ENCODE measurements at places on chromosomes 3 and 15.

- DNase-seq: no peak
Measured at GRCh38 chr15:25170781-25171110, 216.0 kb downstream of the SNRPN start.

DNA sequence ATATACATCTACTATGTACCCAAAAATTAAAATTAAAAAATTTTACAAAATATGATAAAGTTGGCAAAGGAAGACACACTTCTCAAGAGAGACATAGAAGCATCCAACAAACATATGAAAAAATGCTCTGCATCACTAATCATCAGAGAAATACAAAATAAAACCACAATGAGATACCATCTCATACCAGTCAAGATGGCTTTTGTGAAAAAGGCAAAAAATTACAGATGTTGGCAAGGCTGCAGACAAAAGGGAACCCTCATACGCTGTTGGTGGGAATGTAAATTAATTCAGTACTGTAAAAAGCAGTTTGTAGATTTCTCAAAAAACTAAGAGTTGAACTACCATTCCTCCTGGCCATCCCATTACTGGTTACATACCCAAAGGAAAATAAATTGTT lies 581.7 kb upstream of the CCDC54 start:
- no peak for DNase-seq

GRCh38 chr15:47846128-47846868 lies 129.0 kb downstream of the SEMA6D start:
- DNase-seq: no peak

GRCh38 chr3:15955968-15956367 lies 158.2 kb upstream of the ANKRD28 start:
- no peak for DNase-seq

- DNase-seq: peak; percentile 20
Measured at GRCh38 chr15:64619880-64620839, 155.2 kb downstream of the RBPMS2 start.

GRCh38 chr15:77384589-77385359 lies 35.1 kb downstream of the PEAK1 start:
- no peak for DNase-seq

GRCh38 chr3:43183456-43183855 lies 77.6 kb upstream of the POMGNT2 start:
- no peak for DNase-seq

GRCh38 chr15:70936326-70936725 lies 43.7 kb downstream of the LRRC49 start:
- DNase-seq: no peak

GRCh38 chr15:41501931-41502794 lies 8.5 kb downstream of the ITPKA start:
- no peak for DNase-seq

DNA sequence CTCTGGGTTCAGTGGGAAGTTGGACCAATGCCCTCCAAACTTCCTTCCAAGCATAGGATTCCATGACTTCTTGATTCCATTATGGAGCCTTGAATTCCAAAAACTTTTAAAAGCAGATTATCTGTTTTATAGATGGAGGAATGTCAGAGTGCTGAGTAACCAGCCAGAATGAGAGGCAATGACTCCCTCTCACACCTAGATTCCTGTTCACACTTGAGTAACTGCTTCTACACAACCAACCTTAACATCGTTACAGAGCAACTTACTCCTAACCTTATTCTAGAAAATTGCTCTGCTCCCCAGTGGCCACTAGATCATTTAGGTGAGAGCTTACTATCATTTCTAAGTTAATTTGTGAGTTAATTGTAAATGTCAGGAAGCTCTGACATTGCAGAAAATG lies 24.2 kb upstream of the NR2F2 start:
- no peak for DNase-seq

- no peak for DNase-seq
Measured at GRCh38 chr3:97991293-97991682, 19.1 kb upstream of the RIOX2 start.

- DNase-seq: no peak
Measured at GRCh38 chr3:138127636-138128365, 4.4 kb downstream of the A4GNT start.

GRCh38 chr3:161423911-161424522 lies 52.7 kb upstream of the SPTSSB start:
- peak; percentile 26 for DNase-seq

DNA sequence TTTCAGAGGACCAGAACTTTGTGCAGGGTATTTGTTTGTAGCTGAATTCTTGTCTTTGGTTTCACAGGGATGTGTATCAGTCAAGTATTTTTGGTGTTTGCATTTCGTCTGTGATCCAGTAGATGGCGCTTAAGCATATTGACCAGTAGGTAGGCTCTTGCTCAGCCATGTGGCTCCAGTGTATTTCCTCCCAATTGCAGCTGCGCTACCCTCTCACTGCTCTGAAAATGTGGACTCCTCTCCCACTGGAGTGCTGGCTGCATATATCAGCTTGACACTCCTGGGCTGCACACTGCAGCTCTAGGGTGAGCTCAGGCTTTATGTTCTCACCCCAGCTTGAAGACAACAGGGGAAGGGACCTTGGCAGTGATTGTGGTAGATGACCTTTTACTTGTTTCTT lies 1264.3 kb upstream of the ALCAM start:
- DNase-seq: peak; percentile 78

DNA sequence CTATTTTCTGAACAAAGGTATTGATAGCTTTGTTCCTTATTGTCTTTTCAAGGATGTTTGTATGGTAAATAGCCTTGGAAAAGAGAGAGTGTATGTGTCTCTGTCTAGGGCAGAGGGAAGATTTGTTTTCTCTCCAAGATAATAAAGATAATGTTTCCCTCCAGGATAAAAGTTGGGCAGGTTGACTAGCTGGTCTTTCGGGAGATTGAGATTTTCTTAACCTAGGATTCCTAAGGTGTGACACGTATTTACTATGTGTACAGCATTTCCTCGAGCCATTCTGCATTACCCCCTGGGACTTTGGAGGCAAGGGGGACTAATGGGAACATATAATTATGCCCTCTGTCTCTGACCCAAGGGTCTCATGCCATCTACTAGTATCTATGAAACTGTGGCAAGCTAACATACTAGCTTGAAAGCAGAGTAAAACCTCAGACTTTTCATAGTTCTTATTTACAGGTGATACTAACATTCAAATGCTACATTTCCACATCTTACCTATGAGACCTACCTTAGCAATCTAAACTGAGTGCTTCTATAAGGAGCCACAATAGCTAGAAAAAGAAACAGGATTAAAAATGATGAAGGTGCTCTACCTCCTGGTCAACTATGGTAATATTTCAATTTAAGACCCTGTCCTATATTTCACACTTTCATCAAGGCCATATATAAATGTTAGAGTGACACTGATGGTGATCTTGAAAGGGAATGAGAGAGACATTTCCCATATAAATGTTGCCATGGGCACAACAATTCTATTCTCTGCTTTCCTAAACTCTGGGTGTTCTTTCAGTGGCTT lies 252.9 kb upstream of the CBLB start:
- no peak for DNase-seq

- no peak for DNase-seq
Measured at GRCh38 chr3:171531716-171532115, 71.5 kb upstream of the TNIK start.

- no peak for DNase-seq
Measured at GRCh38 chr3:168747697-168748096, 652.0 kb upstream of the GOLIM4 start.

DNA sequence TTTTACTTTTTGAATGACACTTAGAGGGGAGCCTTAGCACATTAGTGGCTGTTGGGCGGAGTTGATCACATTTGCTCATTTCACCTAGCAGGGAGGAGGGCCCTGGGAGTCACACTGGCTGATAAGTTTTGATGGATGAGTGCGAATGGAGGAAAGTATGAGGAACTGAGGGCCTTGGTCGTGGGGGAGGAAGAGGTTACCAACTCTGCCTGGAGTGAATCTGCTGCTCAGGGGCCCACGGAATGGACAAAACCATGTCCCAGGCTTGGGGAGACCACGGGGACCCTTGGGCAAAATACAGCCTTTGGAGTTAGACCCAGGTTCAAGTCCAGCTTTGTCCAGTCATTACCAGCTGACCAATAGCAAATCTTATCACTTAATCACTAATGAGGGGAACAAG lies 5.1 kb upstream of the FLNB start:
- DNase-seq: no peak

- no peak for DNase-seq
Measured at GRCh38 chr15:33204087-33204486, 9.6 kb upstream of the FMN1 start.

GRCh38 chr3:99892332-99892731 lies 74.7 kb downstream of the CMSS1 start:
- no peak for DNase-seq

DNA sequence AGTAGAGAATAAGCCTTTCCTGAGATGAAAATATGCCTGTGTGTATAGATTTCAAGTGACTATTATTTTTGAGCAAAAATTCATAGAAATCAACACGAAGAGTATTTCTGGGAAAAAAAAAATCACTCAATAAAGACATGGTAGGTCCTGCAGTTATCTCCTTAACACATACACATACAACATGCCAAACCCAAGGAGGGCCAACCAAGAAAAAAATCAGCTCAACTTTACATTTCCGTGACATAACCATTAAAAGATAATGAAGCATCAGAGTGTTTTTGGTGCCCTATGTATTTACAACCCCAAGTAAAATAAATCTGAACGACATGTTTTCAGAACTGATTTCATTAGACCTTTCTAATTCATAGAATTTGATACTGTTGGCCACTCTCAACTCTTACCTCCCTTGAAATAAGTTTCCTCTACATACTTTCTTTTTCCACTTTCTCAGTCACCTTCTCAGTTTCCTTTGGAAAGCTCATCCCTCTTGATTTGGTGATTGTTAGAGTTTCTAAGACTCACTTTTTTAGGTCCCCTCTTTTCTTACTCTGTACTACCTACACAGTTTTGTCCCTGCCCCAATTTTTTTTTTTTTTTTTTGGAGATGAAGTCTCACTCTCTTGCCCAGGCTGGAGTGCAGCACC lies 162.3 kb downstream of the TBL1XR1 start:
- no peak for DNase-seq

DNA sequence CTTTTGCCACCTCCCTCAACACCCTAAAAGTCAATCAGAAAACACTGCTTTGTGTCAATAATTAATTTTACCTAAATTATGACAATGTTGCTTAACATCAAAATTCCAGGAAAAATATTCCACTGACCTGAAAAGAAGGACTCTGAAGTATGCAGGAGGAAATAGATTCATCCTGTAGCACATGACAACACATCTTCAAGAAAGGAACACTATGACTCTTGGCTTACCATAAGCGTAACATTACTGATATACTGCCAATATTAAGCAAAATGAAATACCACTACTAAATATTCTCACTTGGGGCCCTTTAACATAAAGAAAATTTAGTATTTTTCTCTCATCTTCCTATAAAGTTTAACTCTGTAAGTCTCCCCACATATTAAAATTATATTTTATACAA lies 9.6 kb downstream of the SUCLG2 start:
- no peak for DNase-seq

Measured in GM12865 (cell line).